ENCODE measurements at places on chromosomes 7 and 10.

- no peak for DNase-seq
Measured at GRCh38 chr7:36160313-36160712, 7.3 kb downstream of the EEPD1 start.

- no peak for DNase-seq
Measured at GRCh38 chr10:89795840-89796239, 94.5 kb downstream of the KIF20B start.

DNA sequence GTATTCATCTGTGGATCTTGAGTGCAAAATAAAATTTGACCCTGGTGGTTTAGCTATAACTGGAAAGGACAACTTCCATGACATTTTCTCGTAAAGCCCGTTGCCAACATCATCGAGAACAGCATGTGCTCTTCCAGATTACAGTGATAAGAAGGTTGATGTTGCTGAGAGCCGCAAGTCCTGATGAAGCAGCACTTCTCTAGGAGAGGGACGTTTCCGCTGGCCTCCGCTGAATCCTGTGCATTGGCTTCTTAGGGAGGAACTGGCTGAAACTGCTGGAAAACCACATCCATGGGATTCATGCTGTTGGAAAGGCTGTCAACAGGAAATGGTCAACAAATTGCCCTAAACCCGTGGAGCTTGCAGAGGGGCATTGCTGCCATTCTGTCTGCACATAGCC is 21.4 kb upstream of the ABCB5 start:
- no peak for DNase-seq

GRCh38 chr10:58219875-58220274 is 47.8 kb downstream of the IPMK start:
- DNase-seq = no peak

GRCh38 chr10:63896992-63897391 is 375.8 kb downstream of the REEP3 start:
- no peak for DNase-seq

- no peak for DNase-seq
Measured at GRCh38 chr7:131288450-131288849, 39.2 kb upstream of the MKLN1 start.

GRCh38 chr10:29472301-29473086 is 162.3 kb downstream of the SVIL start:
- no peak for DNase-seq

DNA sequence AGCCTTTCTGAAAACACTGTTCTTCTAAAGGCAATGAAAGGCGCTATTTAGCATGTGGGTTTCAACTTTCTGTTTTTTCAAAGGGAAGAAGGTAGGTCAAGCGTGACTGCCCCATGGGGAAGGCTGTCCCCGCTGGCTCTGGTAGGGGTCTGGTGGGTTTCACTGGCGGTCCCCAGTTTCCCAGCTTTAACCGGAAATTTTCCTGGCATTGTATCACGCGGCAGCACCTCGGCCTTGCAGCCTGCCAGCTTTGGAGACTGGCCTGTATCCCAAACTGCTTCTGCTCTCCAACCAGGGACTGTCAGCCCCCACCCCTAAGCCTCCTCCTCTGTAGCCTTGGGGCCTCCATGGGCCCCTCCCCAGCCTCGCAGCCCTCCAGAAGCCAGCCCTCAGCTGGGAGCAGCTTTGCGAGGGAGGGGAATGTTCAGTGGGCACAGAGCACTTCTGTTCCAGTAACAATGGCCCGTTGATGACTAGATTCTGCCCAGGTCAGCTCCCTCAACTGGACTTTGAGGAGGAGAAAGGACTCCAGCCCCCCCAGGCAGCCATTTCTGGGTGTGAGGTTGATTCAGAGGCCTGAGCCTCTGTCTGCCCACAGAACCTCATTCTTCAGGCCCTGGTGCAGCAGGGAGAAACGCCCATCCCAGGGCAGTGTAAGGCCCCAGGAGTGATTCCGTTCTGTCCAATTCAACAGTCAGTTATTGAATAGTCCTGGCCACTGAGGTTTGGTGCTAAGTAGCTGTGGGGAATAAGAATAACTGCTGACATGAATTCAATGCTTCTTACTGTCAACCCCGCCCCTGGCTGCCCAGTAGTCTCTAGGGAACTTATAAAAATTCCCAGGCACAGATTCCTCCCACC is 17.1 kb downstream of the CHST3 start:
- DNase-seq = no peak

- no peak for DNase-seq
Measured at GRCh38 chr10:80760914-80761371, 223.2 kb downstream of the SH2D4B start.

DNA sequence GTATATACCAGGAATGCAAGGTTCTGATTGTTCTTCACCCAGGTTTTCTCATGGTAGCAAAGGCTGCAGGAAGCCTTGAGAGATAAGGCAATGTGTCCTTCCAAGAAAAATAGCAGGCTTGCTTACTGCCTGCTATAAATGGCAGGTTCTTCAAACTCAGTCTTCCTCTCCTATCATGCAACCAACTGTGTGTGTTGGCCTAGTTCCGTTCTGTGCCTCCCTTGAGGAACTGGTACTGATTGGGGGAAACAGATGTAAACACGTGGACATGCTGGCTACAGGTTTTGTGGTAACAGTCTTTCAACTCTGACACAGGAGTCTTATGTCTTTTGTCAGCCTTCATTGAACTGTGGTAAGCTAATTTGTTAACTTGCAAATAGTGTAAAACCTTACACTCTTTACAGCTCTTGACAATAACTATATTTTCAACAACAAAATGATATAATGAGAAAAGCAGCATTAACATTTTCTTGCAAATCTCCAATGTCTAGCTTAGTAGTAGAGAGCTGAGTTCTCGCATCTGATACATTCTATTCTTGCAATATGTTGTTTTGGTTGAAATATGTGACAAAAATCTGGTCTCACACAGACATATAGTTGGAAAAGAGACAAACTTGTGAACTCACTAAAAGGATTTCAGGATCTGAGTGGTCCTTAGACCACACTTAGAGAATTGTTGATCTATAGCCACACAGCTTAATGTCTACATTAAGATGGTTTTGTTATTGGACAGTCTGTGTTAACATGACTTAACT is 54.7 kb upstream of the LSM8 start:
- DNase-seq = no peak

GRCh38 chr7:1851721-1852516 is 181.8 kb downstream of the ELFN1 start:
- DNase-seq = no peak

DNA sequence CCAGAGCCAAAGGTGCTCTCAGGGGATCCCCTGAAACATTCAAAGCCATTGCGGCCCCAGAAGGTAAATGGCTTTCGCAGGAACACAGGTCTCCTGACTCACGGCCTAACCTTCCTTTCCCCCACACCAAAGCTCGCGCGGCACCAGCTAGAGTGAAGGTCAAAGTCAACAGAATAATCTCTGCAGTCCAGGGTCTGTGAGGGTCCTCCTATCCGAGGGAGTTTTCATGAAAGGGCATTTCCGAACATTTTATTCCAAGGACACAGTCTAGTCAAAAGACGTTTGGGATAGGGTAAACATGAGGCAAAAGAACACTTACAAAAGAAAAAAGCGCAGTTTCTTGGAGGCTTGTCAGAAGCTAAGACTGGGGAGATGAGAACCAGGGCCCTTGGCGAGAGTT is 559 bp upstream of the STEAP2 start:
- no peak for DNase-seq

GRCh38 chr7:30764030-30764975 is 6.9 kb upstream of the MINDY4 start:
- no peak for DNase-seq

- no peak for DNase-seq
Measured at GRCh38 chr10:104099269-104099668, 13.6 kb upstream of the COL17A1 start.

- no peak for DNase-seq
Measured at GRCh38 chr10:132932461-132933307, 9.7 kb downstream of the CFAP46 start.

- DNase-seq = no peak
Measured at GRCh38 chr10:103745341-103746247, 109.8 kb downstream of the SH3PXD2A start.

DNA sequence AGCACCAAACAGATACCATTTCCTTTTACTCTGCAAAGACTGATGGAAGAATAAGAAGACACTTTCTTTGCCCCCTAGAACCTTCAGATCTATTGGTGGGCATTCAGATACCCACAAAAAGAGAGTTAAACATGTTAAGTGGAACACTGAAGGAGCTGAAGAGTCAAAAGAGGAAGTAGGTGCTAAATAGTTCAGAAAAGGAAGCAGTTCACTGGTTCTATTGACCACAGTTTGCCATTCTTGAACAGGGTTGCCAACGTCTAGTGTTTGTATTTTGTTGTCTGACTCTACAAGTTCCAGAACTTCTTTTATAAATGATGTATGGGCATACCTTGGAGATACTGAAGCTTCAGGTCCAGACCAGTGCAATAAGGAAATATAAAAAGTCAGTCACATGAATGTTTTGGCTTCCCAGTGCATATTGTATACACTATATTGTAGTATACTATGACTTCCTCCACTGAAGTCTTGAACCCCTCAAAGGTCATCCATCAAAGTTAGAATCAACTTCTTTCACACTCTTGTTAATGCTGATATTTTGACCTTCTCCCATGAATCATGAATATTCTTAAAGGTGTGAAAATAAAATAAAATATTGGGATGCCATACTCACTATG is 47.5 kb upstream of the AGR3 start:
- DNase-seq = no peak

DNA sequence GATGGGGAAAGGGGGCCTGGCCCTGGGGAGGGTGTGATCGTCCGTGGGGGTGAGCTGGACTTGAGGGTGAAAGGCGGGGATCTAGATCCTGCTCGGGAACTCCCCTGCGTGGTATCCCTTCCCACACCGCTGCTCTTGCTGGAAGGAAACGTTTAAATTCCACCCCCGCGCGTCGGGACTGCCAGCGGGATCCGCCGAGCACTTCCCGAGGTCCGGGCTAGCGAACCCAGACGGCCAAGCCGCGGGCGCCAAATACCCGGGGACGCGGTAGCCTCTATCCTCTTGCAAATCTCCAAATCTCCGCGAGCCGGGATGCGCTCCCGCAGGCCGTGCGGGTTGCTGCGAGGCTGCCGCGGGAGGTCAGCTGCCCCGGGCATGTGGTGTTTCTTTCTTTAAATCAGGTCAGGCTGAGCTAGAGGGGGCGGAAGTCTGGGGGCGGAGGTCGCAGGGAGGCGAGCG is 904 bp downstream of the NPTX2 start:
- DNase-seq = no peak

DNA sequence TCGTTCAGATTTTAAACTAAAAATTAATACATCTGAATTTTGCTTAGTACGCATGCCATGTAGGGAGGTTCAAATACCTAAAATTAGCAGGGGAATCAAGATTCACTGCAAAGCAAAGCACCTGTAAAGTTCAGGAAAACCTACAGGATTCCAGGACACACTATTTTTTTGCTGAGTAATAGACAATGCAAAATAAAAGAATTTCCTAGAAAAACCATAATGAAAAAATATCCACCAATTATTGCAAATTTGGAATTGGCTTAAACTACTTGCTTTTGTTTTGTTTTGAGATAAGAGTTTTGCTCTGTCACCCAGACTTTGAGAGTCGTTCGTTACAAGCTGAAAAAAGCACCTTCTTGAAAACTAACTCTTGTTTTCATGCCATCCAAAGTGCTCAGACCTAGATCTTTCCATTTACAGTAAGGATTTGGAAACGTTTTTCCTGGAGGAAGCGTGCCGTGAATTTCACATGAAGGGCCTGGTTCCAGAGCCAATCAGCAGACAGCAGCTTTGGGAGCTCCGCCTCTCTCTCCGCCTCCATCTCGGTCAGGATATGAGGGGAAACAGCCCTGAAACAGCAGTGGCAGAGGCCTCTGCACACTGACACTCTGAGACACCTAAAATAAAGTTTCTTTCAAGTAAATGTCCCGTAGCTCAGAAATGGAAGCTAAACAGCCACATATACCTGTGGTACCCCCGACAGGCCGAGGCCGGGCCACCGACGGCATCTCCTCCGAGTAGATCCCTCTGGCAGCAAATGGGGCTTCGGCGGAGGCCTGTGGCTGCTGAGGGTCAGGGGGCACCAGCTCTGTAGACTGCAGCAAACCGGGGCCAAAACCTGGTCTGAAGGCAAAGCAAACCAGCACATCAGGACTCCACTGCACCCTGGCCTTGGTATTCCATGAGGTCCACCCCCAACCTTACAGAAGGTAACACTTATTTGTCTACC is 45.9 kb upstream of the ATP6V0A4 start:
- DNase-seq = no peak

DNA sequence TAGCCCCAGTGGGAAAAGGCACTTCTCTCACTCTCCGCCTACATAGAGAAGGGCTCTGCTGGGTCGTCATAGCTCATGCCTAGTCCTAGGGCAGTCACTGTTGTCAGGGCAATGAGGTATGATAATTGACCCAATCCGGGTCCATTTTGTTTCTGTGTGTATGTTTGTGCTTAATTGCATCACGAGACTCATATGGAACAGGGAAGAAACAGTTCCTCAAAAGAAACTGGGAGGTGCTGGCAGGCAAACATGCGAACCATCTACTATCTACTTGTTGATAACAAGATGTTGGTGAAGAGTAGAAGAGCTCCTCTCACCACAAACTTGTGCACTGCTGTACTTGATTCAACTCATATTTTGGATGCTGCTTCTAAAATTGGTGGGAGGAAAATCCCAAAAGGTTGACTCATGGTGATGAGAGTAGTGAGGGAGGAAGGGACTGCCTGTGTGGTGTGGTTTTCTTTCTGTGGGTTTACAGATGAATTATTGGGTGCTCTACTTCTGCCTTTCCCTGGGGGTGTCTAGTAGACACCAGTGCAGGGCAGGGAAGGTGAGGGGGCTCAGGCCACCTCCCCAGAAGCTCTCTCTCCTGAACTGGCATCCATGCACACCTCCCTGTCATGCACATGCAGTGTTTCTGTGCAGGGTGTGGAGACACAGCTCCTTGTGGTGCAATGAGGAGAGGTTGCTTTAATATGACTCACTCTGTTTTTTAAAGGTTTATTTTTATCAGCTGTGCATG is 29.4 kb downstream of the LSMEM1 start:
- DNase-seq = no peak

DNA sequence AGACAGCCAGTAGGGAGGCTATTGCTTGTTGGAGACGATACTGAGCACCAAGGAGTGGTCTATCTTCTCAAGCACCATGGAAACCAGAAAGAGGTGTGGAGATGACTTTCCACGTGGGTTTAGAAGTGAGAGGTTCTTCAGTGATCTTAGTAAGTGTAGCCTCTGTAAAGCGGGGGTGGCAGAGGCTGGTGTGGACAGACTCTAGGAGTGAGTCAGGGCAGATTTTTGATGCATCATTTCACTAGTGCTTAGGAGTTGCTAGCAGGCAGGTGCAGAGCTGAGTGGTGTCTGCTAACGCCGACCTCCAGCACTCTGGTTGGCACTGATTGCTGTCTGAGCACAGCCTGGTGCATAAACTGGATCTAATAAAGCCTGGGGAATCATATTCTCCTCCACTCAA is 78.4 kb upstream of the ADO start:
- no peak for DNase-seq
